Activated gamma-delta T cell treated with anti-CD3 and anti-CD28 coated beads, Interleukin-2, amount 50 U/mL, for 16 hours (primary cell): ENCODE measurements at places on chromosomes 7 and 10.

DNA sequence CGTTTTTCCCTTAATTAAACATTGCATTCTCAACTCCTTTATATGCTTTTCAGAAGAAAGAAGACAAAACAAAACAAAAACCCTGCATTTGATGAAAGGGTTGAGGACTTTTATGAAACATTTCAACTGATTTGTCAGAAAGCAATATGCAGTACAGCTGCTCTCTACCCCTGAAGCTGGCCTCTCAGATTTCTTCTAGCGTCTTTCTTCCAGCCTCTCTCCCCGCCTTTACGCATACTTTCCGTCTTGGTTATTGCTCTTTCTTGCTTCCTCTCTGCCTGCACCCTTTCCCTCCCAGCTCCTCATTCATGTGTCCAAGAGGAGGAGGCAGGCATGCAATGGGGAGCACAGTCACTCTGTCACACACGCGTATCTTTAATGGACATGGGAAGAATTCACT lies 91.0 kb upstream of the COL1A2 start:
- no peak for DNase-seq

DNA sequence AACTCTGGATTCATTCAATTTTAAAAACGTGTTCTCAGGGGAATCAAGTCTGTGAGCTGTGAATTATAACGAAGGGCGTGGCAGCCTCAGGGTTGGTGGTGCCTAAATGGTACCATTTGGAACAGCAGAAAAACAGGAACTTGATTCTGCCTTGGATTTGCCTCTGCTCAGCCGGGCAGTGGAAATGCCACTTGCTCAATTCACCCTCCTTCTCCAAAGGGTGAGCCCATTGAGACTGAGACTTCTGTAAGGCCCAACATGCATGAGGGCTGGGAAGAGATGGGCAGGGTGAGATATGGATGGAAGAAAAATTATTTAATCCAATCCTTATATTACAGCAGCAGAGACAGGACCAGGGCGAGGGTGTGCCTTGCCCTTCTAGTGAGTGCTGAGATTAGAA lies 107.1 kb upstream of the HABP2 start:
- no peak for DNase-seq

- no peak for DNase-seq
Observed at GRCh38 chr10:28925121-28925663, 247.9 kb downstream of the BAMBI start.

- no peak for DNase-seq
Observed at GRCh38 chr7:33258491-33258951, 129.2 kb downstream of the BBS9 start.

DNA sequence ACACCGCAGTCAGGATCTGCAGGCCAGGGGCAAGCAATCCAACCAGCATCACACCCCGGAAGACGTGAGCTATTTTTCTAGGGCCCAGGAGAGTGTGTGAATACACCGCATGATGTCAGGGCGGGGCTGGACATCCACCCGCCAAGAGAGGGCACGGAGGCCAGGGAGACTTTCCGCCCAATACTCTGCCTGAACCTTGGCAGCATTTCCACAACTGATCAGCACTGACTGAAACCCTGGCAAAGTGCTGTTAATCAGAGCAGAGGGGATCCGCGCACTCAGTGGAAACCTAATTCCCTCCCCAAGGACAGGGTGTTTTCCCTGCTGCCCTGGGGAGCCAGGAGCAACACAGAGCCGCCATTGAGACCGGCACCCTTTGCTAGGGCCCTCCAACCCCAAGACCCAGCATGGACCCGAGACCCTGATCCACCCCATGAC lies 8.2 kb downstream of the MAD1L1 start:
- no peak for DNase-seq

DNA sequence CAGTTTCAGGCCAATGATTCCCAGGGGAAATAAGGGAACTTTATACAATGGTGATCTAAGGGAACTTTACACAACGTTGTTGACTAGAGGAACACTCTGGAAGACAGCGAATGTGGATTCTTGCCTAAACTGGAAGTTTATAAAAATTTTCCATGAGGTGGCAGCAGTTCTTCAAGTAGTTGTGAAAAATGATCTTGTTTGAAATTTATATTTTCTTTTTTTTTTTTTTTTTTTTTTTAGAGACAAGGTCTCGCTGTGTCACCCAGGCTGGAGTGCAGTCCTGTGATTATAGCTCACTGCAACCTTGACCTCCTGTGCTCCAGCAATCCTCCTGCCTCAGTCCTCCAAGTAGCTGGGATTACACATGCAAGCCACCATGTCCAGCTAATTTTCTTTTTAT lies 32.1 kb upstream of the GTF2I start:
- no peak for DNase-seq

DNA sequence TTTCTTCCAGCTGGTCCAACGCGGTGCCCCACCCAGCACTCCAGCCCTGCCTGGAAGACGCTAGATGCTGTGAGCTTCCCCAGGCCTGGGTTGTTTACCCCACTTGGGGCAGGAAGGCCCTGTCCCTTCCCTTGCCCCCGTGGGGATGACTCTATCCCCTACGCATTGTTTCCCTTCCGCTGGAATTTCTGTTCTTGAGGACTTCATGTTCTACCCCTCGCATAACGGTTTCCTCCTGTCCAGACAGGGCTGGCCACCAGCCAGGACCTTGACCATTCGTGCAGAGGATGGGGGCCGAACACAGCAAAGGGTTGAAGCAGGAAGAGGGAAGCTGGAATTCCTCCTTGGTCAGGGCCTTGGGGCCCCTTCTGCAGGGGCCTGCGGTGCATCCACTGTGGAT lies 14.7 kb upstream of the SERPINE1 start:
- no peak for DNase-seq

DNA sequence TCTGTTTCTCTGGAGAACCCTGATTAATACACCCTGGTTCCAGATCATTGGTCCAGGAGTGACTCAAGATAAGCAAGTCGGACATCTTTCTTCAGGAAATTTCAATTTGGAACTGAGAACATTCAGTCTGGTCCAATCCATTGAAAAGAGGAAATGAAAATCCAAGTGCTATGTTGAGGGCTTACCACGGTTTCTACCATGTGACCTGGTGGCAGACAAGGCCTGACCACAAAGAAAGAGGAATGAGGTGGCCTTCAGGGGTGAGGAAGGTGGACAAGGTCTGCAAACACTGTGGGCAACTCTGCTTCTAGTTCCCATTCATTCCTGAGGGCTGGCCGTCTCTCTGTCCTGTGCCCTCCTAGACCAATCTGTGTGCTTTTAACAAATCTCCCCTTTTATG lies 149.2 kb upstream of the GHITM start:
- no peak for DNase-seq

DNA sequence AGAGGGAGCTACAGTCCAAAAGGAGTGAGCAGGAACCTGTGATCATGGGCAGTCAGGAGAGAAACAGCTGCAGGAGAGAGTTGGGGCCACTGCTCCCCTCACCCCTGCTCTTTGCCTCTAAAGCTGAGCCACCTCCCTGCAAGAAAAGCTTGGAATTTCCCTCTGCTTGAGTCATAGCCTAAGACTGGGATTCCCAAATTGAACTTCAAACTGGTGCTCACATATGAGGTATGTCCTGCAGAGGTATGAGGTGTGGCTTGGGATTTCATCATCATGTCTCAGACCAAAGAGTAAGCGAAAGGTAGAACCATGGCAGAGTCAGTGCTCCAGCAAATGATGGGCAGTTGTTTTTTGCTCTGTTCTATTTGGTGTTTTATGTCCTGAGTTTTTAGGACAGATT lies 237.1 kb upstream of the NRP1 start:
- no peak for DNase-seq

GRCh38 chr7:111057066-111057465 lies 33.9 kb upstream of the LRRN3 start:
- DNase-seq, result no peak

DNA sequence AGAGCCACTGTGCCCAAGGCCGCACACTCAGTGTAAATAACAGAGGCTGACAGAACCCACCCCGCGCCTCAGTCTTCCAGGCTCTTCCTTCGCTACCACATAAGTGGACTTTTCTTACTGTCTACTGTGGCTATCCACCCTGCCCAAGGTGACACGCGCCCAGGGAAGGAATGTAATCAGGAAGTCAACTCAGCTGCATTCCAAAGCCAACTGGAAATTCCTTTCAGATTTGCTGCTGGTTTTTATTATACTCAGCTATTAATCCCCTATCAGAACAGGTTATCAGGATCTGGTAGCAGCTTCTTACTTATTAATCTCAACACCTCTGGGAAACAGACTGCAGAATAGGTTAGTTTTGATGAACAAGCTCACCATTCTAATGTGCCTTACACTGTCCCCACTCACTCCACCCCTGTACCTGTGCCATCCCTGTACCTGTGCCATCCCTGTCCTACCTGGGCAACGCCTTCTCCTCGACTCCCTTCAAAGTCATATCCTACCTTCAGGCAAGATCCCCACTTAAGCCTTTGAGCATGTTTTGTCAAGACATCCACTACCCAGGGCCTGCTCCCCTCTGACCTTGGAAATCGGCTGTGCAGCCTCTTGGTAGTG lies 90.7 kb downstream of the NHLRC2 start:
- DNase-seq, result no peak
